ENCODE measurements at places on chromosomes 6 and 20. TPM values are rescaled to one million over a fixed set of nuclear protein-coding genes. Genes with fewer than 3 reads are reported as not detected.

DNA sequence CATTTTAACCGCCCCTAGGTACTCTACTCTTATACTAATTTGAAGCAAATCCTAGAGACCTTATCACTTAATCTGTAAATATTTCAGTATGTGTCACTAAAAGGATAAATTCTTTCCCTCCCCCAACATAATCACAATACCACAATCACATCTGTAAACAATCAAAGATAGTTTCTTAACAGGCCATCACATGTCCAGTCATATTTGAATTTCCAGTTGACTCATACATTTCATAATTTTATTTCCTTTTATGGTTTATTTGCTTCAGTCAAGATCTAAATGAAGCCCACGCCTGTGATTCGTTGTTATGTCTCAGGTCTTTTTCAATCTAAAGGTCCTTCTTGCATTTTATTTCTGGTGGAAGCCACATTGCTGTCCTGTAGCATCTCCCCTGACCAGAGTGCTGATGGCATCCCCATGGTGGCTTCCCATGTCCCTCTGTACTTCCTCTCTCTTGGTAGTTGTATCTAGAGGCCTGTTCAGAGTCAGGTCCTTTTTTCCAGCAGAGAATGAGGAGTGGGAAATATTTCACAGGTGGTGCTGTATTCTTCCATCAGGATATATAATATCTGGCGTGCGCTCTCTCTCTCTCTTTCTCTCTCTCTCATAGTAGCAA is 128.6 kb upstream of the SLC22A23 start:
- DNase-seq = no peak
- no peak overlapping the region for H3K4me3 ChIP-seq
- no peaks in the 10 kb centered on the region for H3K4me1 ChIP-seq
- no peaks in the 10 kb centered on the region for H3K36me3 ChIP-seq
- H3K27ac ChIP-seq = no peak overlapping the region

- H3K4me3 ChIP-seq = no peak overlapping the region
- DNase-seq = no peak
- no peak overlapping the region for H3K27ac ChIP-seq
- H3K36me3 ChIP-seq = no peaks in the 10 kb centered on the region
- peaks cover 2% of the 10 kb centered on the region for H3K4me1 ChIP-seq
These were observed 10.7 kb downstream of the MDFI start for GRCh38 chr6:41648921-41649320.

DNA sequence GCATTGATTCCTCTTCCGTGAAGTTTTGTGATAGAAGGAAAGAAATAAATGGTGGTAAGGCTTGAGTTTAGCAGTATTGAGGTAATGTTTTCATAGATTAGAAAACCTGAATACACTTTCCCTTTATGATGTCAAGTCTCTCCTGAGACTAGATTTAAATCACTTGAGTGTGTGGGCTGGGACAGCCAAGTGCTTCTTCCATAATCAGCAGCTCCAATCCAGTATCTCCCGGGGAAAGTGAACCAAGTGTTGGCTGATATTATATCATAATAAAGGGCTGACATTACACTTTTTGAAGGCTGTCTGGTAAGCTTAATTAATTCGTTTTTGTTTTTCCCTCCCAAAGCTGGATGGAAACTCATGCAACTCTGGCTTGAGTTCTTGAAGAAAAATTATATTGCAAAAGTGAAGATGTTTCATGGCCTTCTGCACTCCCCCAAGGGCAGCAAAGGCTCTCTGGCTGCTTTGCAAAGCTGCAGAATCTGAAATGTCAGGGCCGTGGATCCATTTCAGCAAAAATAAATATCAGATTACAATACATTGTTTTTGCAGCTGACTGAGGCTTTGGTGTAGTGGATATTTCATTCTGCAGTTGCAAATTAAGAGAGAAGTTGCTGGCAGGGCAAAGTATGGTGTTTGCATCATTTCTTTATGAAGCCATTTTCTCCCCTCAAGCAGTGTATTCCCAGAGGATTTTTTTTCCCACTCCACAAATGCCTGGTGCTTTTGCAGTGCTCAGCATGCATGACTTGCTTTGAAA is 101.2 kb downstream of the MKKS start:
- H3K27ac ChIP-seq = peak overlapping the region; percentile 43
- DNase-seq = no peak
- no peaks in the 10 kb centered on the region for H3K36me3 ChIP-seq
- H3K4me1 ChIP-seq = peaks cover 3% of the 10 kb centered on the region

DNA sequence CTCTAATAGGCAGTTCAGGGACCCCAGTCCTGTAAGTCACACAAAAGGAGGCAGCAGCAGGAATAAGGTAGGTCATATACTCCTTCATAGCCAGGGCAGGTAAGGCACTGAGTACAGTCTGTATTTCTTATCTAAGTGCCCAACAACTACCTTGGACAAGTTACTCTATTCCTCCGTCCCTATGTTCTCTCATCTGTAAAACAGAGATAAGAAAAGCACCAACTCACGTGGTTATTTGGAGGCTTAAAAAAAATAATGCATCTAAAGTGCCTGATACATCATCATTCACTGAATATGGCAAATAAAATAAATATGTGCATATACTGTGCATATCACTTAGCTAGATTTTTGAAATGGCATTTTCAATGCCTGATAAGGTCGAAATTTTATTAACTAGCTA is 298.1 kb upstream of the CDYL start:
- no peaks in the 10 kb centered on the region for H3K36me3 ChIP-seq
- no peak overlapping the region for H3K4me3 ChIP-seq
- H3K4me1 ChIP-seq = no peaks in the 10 kb centered on the region
- DNase-seq = no peak
- H3K27me3 ChIP-seq = no peaks in the 10 kb centered on the region

GRCh38 chr6:36997811-36998722 is 7.4 kb upstream of the FGD2 start:
- peaks cover 10% of the 10 kb centered on the region for H3K4me1 ChIP-seq
- H3K27ac ChIP-seq = peak overlapping the region; percentile 74
- no peaks in the 10 kb centered on the region for H3K27me3 ChIP-seq

GRCh38 chr20:45850926-45851325 is 6.3 kb downstream of the ACOT8 start:
- DNase-seq = no peak
- H3K27ac ChIP-seq = no peak overlapping the region
- no peaks in the 10 kb centered on the region for H3K36me3 ChIP-seq
- H3K4me1 ChIP-seq = peaks cover 4% of the 10 kb centered on the region
- no peaks in the 10 kb centered on the region for H3K27me3 ChIP-seq

DNA sequence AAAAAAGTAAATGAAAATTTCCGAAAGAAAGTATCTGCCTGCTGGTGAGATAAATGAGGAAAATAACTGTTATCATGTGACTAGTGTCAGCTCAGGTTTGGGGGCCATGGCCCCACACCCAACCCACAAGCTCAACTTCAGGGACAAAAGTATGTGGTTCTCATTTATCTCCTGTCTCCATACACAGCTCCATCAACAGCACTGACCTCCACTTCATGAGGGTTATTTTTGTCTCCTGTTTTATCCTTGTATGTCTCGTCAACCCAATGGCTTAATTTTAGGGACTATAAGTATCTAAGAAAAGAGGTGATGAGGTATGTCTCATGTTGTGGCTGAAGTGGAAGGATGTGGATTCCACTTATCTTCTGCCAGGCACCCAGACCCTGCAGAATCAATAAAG is 271.6 kb upstream of the RIN2 start:
- H3K4me1 ChIP-seq = no peaks in the 10 kb centered on the region
- no peaks in the 10 kb centered on the region for H3K36me3 ChIP-seq
- H3K27ac ChIP-seq = no peak overlapping the region
- no peak overlapping the region for H3K4me3 ChIP-seq
- H3K27me3 ChIP-seq = no peaks in the 10 kb centered on the region

DNA sequence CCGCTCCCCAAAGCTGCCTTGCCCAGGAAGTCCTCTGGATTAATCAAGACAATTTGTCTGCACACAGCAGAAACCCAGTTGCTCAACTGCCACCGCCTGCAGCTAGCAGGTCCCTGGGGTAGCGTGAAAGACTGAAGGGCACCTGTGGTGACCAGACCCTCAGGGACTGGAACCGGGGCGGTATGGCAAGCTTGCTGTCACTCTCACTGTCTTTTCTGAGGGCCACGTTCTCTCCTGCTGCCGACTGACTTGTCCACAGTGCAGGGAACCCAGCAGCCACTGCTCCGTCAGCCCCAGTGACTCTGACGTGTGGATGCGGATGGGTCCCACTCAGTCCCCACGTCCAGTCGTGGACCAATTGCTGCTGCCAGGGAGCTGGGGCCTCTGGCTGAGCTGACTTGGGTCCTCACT is 72.8 kb upstream of the PMEPA1 start:
- no peak for DNase-seq
- H3K36me3 ChIP-seq = no peaks in the 10 kb centered on the region
- no peak overlapping the region for H3K27ac ChIP-seq
- H3K27me3 ChIP-seq = no peaks in the 10 kb centered on the region
- H3K4me1 ChIP-seq = peaks cover 9% of the 10 kb centered on the region
- H3K4me3 ChIP-seq = no peak overlapping the region

DNA sequence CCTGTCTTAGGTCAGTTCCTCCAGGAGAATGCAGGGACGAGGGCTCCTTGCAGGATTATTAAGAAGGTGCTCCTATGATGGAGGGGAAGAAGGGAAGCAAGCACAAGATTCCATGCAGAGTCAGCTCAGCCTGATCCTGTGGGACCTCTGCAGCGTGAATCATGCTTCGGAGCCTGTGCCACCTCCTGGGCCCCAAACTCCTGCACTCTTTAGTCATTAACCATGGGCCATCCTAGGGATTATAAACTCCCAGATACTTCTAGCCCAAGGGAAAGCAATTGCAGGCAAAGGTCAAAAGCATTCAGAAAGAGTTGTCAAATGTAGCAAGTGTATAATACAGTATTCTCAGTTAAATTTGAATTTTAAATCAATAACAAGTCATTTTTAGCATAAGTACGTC is 208.7 kb upstream of the PMEPA1 start:
- DNase-seq = no peak
- H3K27me3 ChIP-seq = no peaks in the 10 kb centered on the region
- no peak overlapping the region for H3K27ac ChIP-seq
- no peaks in the 10 kb centered on the region for H3K36me3 ChIP-seq
- H3K4me3 ChIP-seq = no peak overlapping the region
- H3K4me1 ChIP-seq = no peaks in the 10 kb centered on the region

GRCh38 chr20:19251506-19251905 is 39.1 kb downstream of the SLC24A3 start:
- no peak overlapping the region for H3K27ac ChIP-seq
- no peak for DNase-seq
- no peak overlapping the region for H3K4me3 ChIP-seq
- H3K4me1 ChIP-seq = peaks cover 1% of the 10 kb centered on the region
- H3K27me3 ChIP-seq = no peaks in the 10 kb centered on the region

- DNase-seq = no peak
- no peaks in the 10 kb centered on the region for H3K4me1 ChIP-seq
- H3K4me3 ChIP-seq = no peak overlapping the region
These were observed 41.2 kb upstream of the RNF146 start for GRCh38 chr6:127225497-127225896.

Gene RPN2
- 161 TPM for total RNA-seq

Gene FAM217A
- total RNA-seq = not detected

Gene CLPSL2
- total RNA-seq = not detected

Gene TRAPPC3L
- 0.10 TPM for total RNA-seq

Gene RNF217
- total RNA-seq = 33.3 TPM

Gene MCCD1
- total RNA-seq = not detected

Gene DEFB132
- total RNA-seq = not detected

Gene CCM2L
- total RNA-seq = 2.6 TPM

Gene IYD
- total RNA-seq = not detected
